ENCODE measurements at places on chromosomes 5 and 9. TPM values are rescaled to one million over a fixed set of nuclear protein-coding genes. Genes with fewer than 3 reads are reported as not detected.
A peak's percentile ranks its signal among the peaks of the same experiment; 100 is the strongest.

The IL5 gene
- total RNA-seq, result not detected

- H3K4me3 ChIP-seq, result no peak overlapping the region
- H3K27ac ChIP-seq, result no peak overlapping the region
- H3K4me1 ChIP-seq, result peaks cover 7% of the 10 kb centered on the region
Observed at GRCh38 chr5:179276838-179277395, 68.3 kb downstream of the ADAMTS2 start.

The CDH9 gene
- total RNA-seq, result 0.10 TPM

GRCh38 chr9:127300886-127301447 lies 36.4 kb downstream of the GARNL3 start:
- no peaks in the 10 kb centered on the region for H3K36me3 ChIP-seq
- H3K4me1 ChIP-seq, result no peaks in the 10 kb centered on the region
- DNase-seq, result no peak
- H3K4me3 ChIP-seq, result no peak overlapping the region
- no peaks in the 10 kb centered on the region for H3K27me3 ChIP-seq

- H3K36me3 ChIP-seq, result no peaks in the 10 kb centered on the region
- no peak overlapping the region for H3K27ac ChIP-seq
- H3K4me3 ChIP-seq, result no peak overlapping the region
- H3K27me3 ChIP-seq, result no peaks in the 10 kb centered on the region
Observed at GRCh38 chr5:82217917-82218316, 60.2 kb downstream of the RPS23 start.

DNA sequence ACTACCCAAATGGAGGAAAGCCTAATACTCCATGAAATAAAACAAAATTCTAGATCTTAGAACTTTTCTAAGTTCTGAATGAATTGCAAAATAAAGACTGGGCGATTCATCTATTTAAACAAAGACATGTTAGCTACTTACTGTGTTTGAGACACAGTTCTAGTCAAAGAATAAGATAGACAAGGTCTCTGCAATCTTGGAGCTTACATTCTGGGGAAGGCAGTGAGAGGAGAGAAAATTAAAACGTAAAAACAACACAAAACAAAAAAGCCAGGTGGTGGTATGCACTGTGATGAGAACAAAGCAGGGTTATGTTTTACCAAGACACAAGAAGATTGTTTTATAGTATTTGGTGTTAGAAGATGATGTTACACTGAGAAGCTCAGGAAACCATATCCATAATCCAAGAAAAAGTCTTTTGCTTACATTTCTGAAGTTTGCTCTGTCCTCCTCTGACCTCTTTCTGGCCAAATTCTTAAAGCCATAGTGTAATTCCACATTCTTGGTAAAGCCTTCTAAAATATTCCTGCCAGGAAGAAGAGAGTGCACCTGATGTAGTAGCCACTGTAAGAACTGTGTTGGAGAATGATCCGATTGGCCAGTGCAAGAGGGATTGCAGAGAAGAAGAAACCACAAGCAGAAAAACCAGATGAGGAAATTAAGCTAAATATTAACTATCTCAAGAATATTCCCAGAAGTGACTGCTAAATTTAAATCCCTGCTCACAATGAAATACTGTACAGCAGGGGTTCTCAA lies 218.4 kb downstream of the PCSK1 start:
- H3K27ac ChIP-seq, result 0 out of 2 replicates have a peak overlapping the region, but pooled peaks have one; percentile 13
- H3K4me3 ChIP-seq, result no peak overlapping the region
- DNase-seq, result no peak
- H3K27me3 ChIP-seq, result no peaks in the 10 kb centered on the region
- H3K36me3 ChIP-seq, result no peaks in the 10 kb centered on the region

GRCh38 chr5:176678584-176678983 lies 31.3 kb downstream of the TSPAN17 start:
- H3K4me3 ChIP-seq, result no peak overlapping the region
- no peaks in the 10 kb centered on the region for H3K36me3 ChIP-seq
- no peak for DNase-seq
- peaks cover 6% of the 10 kb centered on the region for H3K27me3 ChIP-seq
- no peaks in the 10 kb centered on the region for H3K4me1 ChIP-seq
- H3K27ac ChIP-seq, result no peak overlapping the region

The SPINK7 gene
- total RNA-seq, result not detected

DNA sequence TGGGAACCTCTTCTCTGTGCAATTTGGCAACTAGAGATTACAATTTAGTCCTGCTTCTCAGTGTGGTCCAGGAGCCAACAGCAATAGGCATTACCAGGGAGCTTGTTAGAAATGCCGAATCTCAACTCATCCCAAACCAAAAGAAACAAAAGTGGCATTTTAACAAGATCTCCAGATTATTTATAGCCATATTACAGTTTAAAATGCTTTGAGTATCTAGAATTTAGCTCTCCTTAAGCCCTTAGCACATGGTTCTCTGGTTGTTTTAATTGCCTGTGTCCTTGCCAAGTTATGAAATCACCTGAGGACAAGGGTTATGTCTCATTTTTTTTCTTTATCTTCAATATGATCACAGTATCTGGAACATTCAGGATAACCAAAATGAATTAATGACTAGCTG lies 51.6 kb upstream of the TAS2R1 start:
- H3K4me3 ChIP-seq, result no peak overlapping the region
- no peak for DNase-seq
- H3K27me3 ChIP-seq, result no peaks in the 10 kb centered on the region
- H3K27ac ChIP-seq, result no peak overlapping the region

GRCh38 chr9:134458207-134459108 lies 132.2 kb downstream of the RXRA start:
- H3K27me3 ChIP-seq, result no peaks in the 10 kb centered on the region
- DNase-seq, result no peak
- no peaks in the 10 kb centered on the region for H3K4me1 ChIP-seq
- H3K4me3 ChIP-seq, result no peak overlapping the region
- H3K27ac ChIP-seq, result no peak overlapping the region

- peak overlapping the region; percentile 80 for H3K4me3 ChIP-seq
- H3K4me1 ChIP-seq, result peaks cover 50% of the 10 kb centered on the region
- no peaks in the 10 kb centered on the region for H3K27me3 ChIP-seq
- H3K36me3 ChIP-seq, result peaks cover 3% of the 10 kb centered on the region
- H3K27ac ChIP-seq, result peak overlapping the region; percentile 89
Observed at GRCh38 chr5:154756868-154757813, 2.0 kb downstream of the LARP1 start.

- no peak overlapping the region for H3K4me3 ChIP-seq
- H3K36me3 ChIP-seq, result no peaks in the 10 kb centered on the region
- H3K4me1 ChIP-seq, result no peaks in the 10 kb centered on the region
- H3K27ac ChIP-seq, result no peak overlapping the region
Observed at GRCh38 chr9:118635416-118635815, 733.8 kb downstream of the BRINP1 start.

DNA sequence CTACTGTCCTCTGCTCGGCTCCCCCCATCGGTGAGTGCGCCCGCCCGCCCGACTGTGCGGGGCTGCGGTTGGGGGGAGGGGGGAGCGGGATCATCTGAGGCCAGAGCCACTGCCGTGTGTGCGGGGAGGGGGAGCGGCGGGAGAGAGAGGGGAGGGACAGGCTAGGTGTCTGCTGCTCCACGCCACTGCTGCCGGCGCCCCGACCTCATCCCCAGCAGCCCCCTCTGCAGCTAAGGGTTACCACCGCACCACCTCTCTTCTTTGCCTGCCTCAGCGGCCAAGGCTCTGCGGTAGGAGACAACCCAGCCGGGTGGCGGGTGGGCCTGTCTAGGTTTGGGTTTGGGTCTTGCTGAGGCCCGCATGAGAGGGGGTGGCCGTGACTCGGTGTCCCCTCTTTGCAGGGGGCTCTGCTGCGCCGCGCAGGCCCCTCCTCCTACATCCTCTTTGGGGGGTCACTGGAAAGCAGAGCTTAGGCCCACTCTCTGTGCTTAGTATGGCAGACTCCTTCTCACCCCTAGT lies 670 bp upstream of the PURA start:
- peaks cover 3% of the 10 kb centered on the region for H3K36me3 ChIP-seq
- peaks cover 57% of the 10 kb centered on the region for H3K4me1 ChIP-seq
- no peaks in the 10 kb centered on the region for H3K27me3 ChIP-seq
- H3K27ac ChIP-seq, result peak overlapping the region; percentile 96

The SLC4A9 gene
- not detected for total RNA-seq

- H3K36me3 ChIP-seq, result no peaks in the 10 kb centered on the region
- no peak for DNase-seq
- no peaks in the 10 kb centered on the region for H3K27me3 ChIP-seq
- no peak overlapping the region for H3K4me3 ChIP-seq
- H3K4me1 ChIP-seq, result no peaks in the 10 kb centered on the region
- H3K27ac ChIP-seq, result no peak overlapping the region
Observed at GRCh38 chr9:106019039-106019680, 324.8 kb downstream of the TMEM38B start.

The DMGDH gene
- total RNA-seq, result 0.54 TPM

The POU5F2 gene
- total RNA-seq, result 0.39 TPM

DNA sequence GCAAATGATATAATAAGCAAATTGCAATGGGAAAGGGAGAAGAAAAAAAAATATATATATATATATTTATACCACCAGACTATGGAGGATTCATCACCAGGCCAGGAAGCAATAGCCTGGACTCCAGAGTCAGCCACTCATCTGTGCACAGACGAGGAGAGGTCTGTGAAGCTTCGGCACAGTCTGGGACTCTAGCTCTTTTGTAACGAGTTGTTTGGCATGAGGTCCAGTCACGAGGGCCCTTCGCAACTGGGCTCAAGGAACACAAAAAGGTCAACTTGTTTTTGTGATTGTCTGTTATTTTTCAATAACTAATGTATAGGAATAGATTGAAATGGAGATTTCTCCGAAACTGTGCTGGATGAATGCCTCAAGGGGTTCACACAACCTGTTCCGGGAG lies 14.7 kb upstream of the FGF1 start:
- no peak overlapping the region for H3K27ac ChIP-seq
- H3K36me3 ChIP-seq, result no peaks in the 10 kb centered on the region
- no peak for DNase-seq
- H3K4me1 ChIP-seq, result no peaks in the 10 kb centered on the region

DNA sequence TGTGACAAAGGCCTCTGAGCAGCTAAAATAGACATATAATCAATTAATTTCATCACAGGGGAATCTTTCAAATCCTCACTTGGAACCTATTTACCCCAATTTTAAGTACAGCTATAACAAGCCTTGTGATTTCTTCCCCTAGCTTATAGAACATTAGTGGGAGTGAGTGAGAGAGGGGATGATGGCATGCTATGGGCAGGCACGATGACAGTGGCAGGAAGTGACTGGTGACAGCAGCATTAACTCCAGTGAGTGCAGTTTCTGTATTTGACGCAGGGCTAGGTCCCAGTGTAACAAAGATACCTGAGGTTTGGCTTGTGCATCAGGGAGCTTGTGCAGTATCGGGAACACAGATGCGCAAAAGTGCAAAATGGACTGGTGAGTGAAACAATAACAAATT lies 54.1 kb downstream of the NPR3 start:
- H3K4me1 ChIP-seq, result no peaks in the 10 kb centered on the region
- no peaks in the 10 kb centered on the region for H3K27me3 ChIP-seq
- H3K27ac ChIP-seq, result no peak overlapping the region
- no peak overlapping the region for H3K4me3 ChIP-seq

GRCh38 chr5:76202182-76202581 lies 119.0 kb downstream of the SV2C start:
- no peak overlapping the region for H3K27ac ChIP-seq
- no peaks in the 10 kb centered on the region for H3K36me3 ChIP-seq
- H3K4me3 ChIP-seq, result no peak overlapping the region
- H3K27me3 ChIP-seq, result 0 out of 2 replicates have a peak, but pooled peaks cover 3% of the 10 kb centered on the region

- no peak overlapping the region for H3K4me3 ChIP-seq
- no peaks in the 10 kb centered on the region for H3K27me3 ChIP-seq
- no peaks in the 10 kb centered on the region for H3K4me1 ChIP-seq
- H3K36me3 ChIP-seq, result no peaks in the 10 kb centered on the region
Observed at GRCh38 chr5:95059636-95060035, 225.3 kb downstream of the MCTP1 start.

DNA sequence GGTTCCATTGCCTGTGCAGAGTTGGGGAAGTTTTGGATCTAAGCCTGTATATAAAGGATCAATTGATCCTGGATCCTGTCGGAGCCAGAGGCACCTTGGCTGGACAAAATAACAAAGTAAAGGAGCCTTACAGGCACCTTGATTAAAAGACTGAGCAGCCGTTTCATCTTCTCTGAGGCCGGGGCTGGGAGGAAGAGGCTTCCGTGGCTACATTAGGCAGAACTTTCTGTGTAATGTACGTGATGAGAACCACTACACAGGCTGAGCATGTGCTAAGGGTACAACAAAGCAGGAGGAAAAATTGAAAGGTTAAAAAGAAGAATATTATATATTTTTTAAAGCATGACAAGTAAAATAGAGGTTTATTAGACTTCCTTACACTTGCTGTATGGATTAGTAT lies 37.0 kb downstream of the IL31RA start:
- H3K36me3 ChIP-seq, result no peaks in the 10 kb centered on the region
- no peak for DNase-seq
- H3K4me3 ChIP-seq, result no peak overlapping the region
- H3K27me3 ChIP-seq, result no peaks in the 10 kb centered on the region

DNA sequence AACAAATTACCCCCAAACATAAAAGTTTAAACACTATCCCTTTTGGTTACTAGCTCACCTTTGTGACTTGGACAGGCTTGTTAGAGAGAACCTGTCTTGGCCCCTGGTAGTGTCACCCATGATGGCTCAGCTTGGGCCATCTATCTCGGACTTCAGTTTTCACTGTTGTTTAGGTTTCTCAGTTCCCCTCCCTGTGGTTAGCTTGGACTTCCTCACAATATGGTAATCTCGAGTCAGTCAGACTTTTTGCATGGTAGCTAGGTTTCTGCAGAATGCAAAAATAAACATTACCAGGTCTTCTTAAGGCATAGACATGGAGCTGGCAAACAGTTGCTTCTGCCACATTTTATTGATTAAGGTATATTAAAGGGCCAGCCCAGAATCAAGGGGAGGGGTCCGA lies 324.3 kb upstream of the RORB start:
- no peak for DNase-seq
- H3K27me3 ChIP-seq, result no peaks in the 10 kb centered on the region
- no peak overlapping the region for H3K27ac ChIP-seq

The SLC1A1 gene
- 0.05 TPM for total RNA-seq

The PCDHA12 gene
- 10.0 TPM for total RNA-seq

- no peaks in the 10 kb centered on the region for H3K36me3 ChIP-seq
- H3K4me1 ChIP-seq, result no peaks in the 10 kb centered on the region
- H3K27ac ChIP-seq, result no peak overlapping the region
- no peak overlapping the region for H3K4me3 ChIP-seq
- no peaks in the 10 kb centered on the region for H3K27me3 ChIP-seq
- DNase-seq, result no peak
Observed at GRCh38 chr9:3446313-3446712, 79.5 kb downstream of the RFX3 start.

- H3K4me3 ChIP-seq, result no peak overlapping the region
- no peak for DNase-seq
- H3K27me3 ChIP-seq, result no peaks in the 10 kb centered on the region
- no peak overlapping the region for H3K27ac ChIP-seq
- no peaks in the 10 kb centered on the region for H3K4me1 ChIP-seq
Observed at GRCh38 chr9:109424618-109425017, 73.5 kb downstream of the PTPN3 start.
